ENCODE measurements at places on chromosomes 1 and 21.

- DNase-seq = no peak
Observed at GRCh38 chr1:21703318-21703963, 34.3 kb upstream of the RAP1GAP start.

GRCh38 chr1:69363236-69363635 is 204.5 kb upstream of the LRRC7 start:
- DNase-seq = no peak

GRCh38 chr1:159092036-159092760 is 15.6 kb upstream of the AIM2 start:
- no peak for DNase-seq

GRCh38 chr21:39088831-39089380 is 94.3 kb downstream of the PSMG1 start:
- DNase-seq = no peak

DNA sequence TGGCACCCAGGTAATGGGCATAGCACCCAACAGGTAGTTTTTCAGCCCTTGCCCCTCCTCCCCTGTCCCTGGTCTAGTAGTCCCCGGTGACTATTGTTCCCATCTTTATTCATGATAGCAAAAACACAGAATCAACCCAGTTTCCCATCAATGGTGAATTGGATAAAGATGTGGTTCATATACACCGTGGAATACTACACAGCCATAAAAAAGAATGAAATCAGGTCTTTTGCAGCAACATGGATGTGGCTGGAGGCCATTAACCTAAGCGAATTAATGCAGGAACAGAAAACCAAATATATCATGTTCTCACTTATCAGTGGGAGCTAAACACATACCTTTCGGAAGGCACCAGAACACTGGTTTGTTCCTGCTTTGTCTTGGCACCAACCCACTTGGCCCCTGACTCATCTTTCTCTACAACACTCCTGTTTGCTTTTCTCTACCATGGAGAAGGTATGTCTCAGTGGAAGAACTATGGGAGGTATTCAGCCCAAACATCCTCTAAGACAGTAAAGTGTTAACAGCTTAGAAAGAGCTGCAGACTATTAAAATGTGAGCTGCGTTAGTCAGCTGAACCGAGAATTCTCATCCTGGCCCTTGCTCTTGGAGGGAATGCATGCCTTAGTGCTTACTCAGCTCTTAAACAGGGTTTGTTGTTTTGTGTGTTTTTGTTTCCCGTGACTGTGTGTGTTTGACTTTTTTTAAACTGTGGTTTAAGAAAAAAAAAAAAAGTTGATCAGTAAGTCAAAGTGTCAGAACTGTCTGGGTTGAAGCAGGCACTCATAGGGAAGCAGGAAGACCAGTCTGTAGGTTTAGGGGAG is 203.0 kb downstream of the TOMM20 start:
- DNase-seq = no peak
